ENCODE measurements at places on chromosomes 7 and 10.

DNA sequence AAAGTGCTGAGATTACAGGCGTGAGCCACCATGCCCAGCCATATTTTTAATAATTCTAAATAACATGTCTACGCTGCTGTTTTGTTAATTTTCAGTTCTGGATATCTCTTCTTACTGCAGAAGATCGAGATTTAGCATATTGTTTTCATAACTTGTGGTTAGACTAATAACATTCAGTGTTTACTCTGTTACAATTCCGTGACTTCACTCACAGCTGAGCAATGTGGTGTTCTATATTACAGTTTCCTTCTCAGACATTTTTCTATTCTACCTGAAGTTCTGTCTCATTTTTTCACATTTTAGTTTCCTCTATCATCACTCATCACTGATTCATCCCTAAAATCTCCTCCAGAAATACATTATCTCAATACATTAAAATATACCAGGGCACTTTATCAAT is 10.9 kb downstream of the RNF32 start:
- no peak for DNase-seq

DNA sequence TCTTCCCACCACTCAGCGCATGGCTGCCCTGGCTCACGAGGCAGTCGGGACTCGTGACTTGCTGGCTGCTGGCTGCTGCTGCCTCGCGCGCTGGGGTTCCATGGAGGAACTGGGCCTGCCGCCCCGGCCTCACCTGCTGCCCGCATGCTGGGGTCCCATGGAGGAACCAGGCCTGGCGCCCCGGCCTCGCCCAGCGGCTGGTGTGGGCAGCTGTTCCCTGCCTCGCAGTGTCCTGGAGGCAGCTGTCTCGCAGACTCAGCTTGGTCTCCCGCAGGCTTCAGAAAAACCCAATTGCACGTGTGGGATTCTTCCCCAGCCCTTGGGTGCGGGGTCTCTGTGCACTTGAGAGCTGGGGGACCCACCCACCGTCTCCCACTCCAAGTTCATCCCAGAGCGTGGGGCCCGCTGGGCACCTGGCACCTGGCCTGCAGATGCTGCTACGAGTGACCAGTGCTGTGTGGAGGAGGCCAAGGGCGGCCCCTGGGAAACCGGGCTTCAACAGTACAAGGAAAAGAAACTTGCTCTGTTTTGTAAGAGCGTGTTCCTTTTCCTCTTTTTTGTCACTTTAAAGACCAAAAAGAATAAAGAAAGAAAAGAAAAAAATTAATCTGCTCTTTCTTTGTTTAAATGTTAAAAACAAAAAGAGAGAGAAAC is 20.4 kb downstream of the PWWP2B start:
- DNase-seq, result no peak

DNA sequence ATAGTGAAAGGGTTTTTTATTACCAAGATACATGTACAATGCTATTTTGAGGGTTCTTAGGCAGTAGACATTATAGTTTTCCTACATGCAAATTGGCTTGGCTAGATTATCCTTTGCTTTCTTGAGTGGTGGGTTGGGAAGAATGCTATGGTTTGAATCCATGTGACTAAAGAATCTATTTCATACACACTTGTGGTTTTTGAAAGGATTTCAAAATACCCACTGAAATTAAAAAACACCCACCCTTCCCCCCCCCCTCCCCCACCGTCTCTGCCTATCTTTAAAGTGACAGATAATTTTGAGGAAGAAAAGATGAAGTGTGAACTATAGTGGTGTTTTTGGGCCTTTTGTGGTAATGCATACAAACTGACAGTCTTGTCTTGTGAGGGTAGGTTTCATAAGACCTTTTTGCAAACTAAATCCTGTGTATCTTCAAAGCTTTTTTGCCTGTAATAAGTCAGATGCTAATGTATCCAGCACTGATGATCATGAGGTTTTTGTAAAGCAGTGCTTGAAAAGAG is 90.9 kb downstream of the TPST1 start:
- DNase-seq, result no peak

- DNase-seq, result no peak
Observed at GRCh38 chr10:45063591-45064231, 63.0 kb downstream of the ZNF22 start.

DNA sequence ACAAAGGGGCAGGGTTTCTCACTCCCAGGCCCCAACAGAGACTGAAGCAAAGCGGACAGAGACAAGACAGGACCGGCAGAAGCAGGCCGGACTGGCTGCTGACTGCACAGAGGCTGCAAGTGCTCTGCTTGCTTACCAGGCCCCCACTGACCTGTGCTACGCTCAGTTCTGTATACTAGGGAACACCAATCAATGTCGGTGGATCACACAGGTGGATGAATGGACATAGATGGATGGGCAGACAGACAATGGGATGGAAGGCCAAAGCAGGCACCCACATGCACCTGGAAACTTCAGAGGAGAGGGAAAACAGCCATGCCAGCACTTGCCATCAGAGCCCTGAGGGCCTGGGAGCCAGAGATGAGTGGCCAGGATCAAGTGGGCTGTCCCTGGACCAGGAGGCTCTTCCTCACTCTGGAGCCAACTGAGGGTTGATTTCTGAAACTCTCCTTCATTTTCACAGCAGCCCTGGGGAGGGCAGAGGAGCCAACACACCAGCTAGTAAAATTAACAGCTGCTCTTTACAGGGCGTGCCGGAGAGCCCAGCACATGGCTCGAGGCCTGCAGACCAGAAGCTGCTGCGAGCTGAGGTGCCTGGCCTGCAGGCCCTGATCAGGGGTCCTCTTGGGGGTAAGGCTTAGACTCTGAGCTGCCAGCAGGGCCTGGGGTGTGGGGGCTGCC is 243.6 kb downstream of the KCNMA1 start:
- no peak for DNase-seq

- DNase-seq, result no peak
Observed at GRCh38 chr10:76582531-76582930, 1055.1 kb downstream of the KCNMA1 start.

GRCh38 chr10:33793793-33794192 is 459.3 kb upstream of the NRP1 start:
- no peak for DNase-seq

GRCh38 chr7:18890885-18891621 is 226.4 kb downstream of the TWIST1 start:
- no peak for DNase-seq

DNA sequence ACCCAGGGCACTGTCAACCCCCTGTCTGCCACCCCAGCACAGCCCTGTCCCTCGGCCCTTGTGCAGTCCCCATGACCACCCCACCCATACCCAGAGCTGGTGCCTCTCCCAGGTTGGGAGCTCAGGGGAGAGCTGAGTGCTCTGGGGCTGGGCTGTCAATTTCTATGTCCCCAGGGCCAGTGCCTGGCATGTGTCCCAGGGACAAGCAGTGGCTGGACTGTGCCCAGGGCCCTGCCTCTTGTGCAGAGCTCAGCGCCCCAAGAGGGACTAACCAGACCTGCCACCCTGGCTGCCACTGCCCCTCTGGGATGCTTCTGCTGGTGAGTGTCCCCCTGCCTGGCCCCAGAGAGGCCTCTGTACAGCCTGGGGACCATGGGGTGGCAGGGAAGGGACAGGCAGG is 29.0 kb upstream of the ZNF862 start:
- DNase-seq, result no peak

- no peak for DNase-seq
Observed at GRCh38 chr7:148963583-148964482, 64.5 kb downstream of the PDIA4 start.

DNA sequence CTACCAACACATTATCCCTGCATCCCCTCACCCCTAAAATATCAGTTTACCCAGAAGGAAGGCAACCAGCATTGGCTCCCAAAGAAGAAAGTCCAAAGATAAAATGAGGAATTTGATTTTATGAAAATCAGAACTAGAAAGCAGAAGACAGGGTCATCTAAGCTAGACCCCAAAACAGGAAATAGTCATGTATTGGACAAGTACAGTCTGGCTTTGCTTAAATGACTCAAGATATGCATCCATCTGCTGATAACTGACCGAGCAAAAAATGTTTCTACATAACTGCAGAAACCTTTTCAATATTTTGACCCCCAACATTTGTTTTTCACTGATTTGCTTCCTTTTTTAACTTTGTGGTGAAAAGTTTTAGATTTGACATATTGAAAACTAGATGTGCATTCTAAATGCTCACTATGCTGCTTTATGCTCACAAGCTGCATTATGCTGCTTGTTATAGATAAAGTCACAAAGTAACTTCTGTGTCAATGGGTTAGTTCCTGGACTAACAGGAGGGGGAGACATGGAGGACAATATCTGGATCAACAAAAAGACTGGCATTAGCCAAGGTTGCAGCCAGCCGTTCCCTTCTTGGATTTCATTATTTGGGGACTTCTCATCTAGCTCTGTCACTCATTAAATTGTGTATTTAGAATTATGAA is 227.0 kb downstream of the INHBA start:
- DNase-seq, result no peak
